ENCODE measurements at places on chromosomes 3 and 15.

- DNase-seq = no peak
Observed at GRCh38 chr3:99549220-99549619, 89.2 kb upstream of the COL8A1 start.

- DNase-seq = peak; percentile 85
Observed at GRCh38 chr3:195106418-195106906, 164.5 kb downstream of the XXYLT1 start.

- no peak for DNase-seq
Observed at GRCh38 chr3:118011910-118012309, 1022.7 kb downstream of the IGSF11 start.

DNA sequence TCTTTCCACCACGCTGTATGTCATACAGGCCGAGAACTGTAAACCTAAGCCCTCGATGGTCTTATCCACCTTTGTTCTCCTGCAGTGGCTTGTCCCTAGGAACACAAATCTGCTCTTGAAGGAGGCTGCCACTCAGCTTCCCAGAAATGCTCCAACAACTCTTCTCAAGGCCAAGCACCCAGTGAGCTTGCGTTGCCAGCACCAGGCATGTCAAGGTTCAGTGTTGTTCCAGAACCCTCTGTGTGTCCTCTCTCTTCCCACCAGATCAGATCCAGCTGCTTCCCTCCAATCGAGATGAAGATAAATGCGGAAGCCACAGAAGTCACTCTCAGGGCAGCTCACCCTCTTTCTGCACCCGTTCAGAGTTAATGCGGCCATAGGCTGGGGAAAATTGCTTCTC is 11.3 kb upstream of the MYZAP start:
- DNase-seq = no peak

DNA sequence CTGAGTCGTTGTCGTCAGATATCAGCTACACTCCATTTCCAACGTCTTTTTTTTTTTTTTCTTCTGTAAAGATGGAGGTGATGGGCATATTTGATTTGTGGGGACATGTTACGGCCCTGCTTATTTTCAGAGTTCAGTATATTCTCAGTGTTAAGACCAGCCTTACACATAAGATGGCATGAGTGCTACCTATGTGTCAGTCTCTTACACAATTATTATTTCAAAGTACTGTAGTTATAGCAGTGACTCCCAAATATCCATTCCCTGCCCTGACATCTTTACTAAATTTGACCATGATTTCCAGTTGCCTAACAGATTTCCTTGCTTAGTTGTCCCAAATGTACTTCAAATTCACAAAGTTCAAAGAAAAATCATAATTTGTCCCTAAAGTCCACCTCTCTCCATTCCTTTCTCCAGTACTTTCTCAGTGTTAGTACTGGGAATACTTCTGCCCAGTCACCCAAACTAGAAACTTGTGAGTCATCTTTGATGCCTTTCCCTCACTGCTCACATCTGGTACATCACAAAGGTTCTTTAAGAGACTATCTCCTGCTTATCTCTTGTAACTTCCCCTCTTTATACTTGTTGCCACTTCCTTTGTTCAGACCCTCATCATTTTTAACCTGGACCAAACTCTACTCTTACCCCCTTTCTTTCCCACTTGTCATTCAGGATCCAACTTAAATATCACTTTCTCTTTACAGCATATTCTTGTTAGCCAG is 67.0 kb downstream of the ZNF609 start:
- DNase-seq = no peak

GRCh38 chr15:79433276-79433990 is 1.3 kb downstream of the MINAR1 start:
- DNase-seq = no peak

GRCh38 chr3:80052271-80052670 is 284.5 kb upstream of the ROBO1 start:
- DNase-seq = no peak

- DNase-seq = no peak
Observed at GRCh38 chr3:15800327-15800726, 2.5 kb upstream of the ANKRD28 start.

- DNase-seq = no peak
Observed at GRCh38 chr3:111070772-111071256, 802 bp upstream of the NECTIN3 start.

- DNase-seq = no peak
Observed at GRCh38 chr3:40605960-40606359, 81.2 kb downstream of the ZNF621 start.

DNA sequence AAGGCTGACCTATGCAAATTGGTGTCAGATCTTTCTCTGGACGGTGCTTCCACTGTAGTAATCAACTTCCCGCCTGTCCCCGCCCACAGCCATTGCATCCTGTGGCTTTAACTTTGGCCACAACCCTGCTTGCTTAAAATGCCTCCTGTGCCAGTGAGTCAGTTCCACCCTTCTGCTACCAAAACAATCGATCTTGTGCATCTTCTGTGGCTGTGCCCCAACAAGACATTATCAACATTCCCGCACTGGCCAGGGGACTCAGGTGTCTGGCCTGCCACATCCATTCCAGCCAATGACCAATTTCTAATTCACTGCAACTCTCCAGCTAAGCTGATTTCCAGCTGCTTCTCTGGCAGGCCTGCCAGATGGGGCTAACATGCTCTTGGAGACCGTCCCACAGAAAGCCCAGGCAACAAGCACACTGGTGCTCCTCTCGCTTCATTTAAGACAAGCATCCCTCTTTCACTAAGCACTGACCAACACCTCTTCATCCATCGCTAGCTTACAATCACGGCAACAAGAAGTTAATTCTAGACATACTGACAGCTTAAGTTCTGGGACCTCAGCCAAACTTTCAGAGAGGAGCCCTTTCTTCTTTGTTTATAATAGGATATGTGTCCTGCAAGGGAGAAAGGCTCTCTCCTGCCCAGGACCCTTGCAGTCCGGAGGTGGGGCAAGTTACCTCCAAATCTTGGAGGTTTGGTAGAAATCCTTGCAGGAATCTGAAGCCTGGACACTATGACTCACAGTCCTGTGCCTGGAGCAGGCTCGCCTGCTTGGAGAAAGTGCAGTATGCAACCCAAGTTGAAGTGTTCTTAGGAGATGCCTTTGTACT is 6.7 kb downstream of the CA12 start:
- DNase-seq = no peak

DNA sequence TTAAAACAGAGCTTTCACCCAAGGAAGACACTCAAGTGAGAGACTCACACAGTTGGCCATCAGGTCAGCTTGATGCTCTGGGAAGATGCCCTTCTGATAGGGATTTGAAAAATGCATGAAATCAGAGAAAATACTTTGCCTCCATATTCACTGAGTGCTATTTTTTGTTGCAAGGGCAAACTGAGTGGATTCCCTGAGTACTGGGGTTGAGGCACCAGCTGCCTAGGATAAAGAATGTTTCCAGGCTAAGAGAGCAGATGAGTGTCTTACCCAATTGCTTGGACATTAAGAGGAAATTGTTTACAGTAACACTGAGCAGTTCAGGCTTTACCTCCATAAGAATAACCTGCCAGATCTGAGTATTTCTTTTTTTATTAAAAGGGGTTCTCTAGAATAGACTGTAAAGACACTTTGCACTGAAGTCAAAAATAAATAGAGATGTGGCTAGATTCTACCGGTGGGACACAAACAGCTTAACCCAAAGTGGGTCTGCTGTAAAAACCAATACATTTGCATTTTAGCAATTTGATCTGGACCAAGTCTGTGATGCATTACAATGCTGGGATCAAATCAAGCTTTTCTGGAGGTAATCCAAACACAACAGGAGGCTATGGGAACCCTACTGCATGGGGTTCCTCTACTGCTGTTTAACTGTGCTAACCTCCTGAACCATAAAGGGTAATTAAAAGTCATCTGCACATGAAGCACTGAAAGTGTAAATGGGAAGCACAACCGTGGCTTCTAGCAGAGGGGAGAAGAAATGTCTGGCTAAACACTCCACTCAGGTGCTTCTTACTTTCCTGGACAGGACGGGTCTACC is 238.8 kb upstream of the WNT5A start:
- DNase-seq = no peak

- no peak for DNase-seq
Observed at GRCh38 chr3:105885256-105885655, 16.4 kb upstream of the CBLB start.

GRCh38 chr15:56339594-56339993 is 25.6 kb upstream of the TEX9 start:
- DNase-seq = no peak

- DNase-seq = no peak
Observed at GRCh38 chr15:72021604-72022003, 96.3 kb downstream of the MYO9A start.

DNA sequence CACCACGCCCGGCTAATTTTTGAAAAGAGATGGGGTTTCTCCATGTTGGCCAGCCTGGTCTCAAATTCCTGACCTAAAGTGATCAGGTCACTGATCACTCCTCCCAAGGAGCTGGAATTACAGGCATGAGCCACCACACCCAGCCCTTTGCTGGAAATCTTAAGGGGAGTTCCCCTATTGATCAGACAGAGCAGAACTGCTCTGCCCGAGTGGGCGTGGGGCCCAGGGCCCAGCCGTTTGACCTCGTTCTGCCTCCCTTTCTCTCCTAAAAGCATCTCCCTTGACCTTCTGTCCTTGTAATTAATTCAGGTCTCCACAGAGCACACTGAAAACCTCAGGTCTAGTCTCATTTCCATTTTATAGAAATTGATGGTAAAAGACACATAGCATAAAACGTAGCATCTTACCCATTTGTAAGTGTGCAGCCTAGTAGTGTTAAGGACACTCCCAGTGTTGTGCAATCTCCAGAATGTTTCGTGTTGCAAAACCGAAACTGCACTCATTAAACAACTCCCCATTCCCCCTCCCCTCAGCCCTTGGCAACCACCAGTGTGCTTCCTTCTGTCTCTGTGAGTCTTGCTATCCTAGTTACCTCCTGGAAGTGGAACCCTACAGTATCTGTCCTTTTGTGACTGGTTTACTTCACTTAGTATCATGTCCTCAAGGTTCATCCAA is 89.3 kb downstream of the SLCO3A1 start:
- DNase-seq = no peak

- no peak for DNase-seq
Observed at GRCh38 chr15:86082619-86083380, 3.1 kb downstream of the AGBL1 start.

- no peak for DNase-seq
Observed at GRCh38 chr3:177917234-177917861, 618.9 kb upstream of the KCNMB2 start.

DNA sequence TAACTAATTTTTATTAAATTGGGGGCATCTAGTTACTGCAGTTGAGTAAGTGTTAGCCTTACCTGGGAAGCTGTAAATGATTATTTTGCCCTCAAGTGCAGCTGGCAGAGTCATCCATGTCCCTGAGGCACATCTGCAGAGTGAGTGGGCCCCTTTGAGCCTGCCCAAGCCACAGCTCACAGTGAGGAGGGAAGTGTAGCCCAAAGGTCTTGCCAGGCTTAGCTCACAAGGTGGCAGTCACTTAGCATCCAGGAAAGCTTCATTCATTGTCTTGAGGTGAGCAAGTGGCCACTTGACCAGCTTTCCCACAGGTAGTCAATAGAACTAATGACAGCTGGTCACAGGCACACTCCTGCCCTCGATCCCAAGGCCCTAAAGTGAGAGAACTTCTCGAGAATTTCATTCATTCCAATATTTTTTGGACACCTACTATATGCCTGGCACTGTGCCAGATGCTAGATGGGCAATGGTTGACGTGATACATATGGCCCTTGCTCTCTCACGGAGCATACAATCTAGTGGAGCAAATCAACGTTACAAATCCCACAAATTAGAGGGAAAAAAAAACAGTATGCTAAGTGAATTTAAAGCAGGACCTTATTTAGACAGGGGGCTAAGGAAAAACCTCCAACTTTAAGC is 163.3 kb upstream of the IL12A start:
- DNase-seq = no peak

GRCh38 chr3:9279966-9280365 is 30.5 kb upstream of the SRGAP3 start:
- no peak for DNase-seq

DNA sequence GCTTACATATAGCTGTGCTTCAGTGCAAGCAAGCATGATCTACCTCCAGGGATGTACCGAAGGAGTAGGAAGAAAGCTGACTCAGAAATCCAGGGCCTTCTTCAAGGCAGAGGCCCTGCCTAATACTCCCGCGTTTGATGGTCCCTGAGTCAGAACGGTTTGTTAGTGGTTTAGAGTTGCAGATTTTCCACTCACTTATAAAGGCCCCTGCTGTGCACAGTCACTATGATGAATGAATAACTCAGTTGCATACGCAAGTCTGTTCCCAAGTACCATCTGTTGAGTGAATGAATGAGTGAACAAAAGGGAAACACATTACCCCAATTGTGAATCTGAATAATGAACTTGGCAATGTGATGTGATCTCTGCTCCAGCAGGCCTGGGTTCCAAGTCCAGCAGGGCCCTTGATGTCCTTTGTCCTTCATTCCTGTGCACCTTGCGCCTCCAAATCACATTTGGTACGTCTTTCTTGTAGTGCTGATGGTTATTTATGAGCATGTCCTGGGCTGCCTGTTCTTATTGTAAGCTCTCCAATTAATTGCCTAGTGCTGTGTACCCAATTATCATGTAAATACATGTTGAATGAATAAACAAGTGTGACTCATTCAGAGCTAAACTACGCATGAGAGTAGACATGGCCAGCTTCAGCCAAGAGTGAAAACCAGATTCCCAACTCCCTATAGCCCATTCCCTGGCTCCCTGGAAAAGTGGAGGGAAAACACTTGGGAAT is 85.3 kb upstream of the LIMD1 start:
- no peak for DNase-seq

- no peak for DNase-seq
Observed at GRCh38 chr3:142608631-142609030, 12.4 kb downstream of the PLS1 start.

GRCh38 chr3:62109534-62109933 is 263.8 kb downstream of the FEZF2 start:
- DNase-seq = no peak

GRCh38 chr15:49987198-49987785 is 131.7 kb downstream of the ATP8B4 start:
- no peak for DNase-seq

- no peak for DNase-seq
Observed at GRCh38 chr15:39511916-39512260, 69.0 kb upstream of the THBS1 start.

- no peak for DNase-seq
Observed at GRCh38 chr3:150755902-150756301, 7.1 kb downstream of the SIAH2 start.

DNA sequence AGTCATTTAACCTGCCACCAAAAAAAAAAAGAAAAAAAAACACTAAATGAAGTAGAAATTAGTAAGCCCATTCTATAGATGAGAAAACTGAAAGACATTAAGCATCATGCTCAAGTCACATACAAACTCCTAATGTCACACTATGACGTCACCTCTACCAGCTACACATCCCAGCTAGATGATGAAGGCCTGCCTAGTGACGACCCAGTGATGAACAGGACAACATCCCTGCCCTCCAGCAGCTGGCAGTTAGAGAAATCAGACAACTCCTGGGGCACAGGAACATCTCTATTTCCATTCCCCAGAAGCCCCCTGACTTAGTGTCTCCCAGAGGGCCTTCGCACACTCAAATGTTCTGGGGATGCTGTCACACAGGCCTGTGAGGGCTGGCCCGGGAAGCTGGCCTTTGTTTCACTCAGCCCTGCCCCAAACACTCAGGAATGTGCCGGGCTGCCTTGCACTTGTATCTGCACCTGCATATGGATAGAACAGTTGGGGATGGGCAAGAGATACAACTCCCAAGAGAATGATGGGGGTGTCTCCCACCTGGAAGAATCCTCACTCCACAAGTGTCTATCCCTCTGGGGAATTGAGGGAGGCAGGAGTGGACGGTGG is 7.0 kb upstream of the HAPLN3 start:
- no peak for DNase-seq

All from GM19239 (cell line).